ENCODE measurements at places on chromosomes 3 and 15.

- no peak for DNase-seq
Observed at GRCh38 chr3:122944671-122945161, 82.8 kb downstream of the SEMA5B start.

DNA sequence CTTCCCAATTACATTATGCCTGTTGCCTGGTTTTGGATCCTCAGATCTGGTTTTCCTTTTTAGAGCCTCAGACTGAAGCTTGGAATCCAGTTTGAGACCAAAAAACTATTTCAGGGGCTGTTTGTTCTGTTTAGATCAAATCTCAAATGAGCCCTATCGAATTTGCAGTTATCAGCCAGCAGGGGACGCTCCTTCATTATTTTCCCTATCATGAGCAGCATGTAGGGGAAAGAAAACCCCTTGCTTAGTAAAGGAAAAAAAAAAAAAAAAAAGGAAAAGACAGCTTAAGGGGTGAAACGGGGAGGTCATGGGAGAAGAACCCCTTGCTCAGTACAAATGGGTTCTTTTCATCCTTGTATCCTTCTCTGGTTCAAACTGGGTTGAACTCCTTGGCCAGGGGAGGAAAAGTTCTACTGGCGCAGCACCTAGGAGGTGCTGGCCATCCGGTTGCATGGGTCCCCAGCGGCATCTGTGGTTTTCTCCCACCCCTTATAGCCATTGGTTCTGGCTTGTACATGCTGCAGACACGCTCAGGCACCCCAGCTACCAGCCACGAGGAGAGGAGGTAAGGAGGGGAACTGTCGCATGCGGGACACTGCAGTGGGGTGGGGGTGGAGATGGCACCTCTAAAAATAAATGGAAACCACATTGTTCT lies 1375.1 kb upstream of the ALCAM start:
- DNase-seq: no peak

- DNase-seq: no peak
Observed at GRCh38 chr15:56798639-56799038, 65.3 kb upstream of the ZNF280D start.

- DNase-seq: no peak
Observed at GRCh38 chr3:105398437-105398836, 31.7 kb downstream of the ALCAM start.

- DNase-seq: no peak
Observed at GRCh38 chr15:35627696-35628095, 81.7 kb upstream of the DPH6 start.

- DNase-seq: no peak
Observed at GRCh38 chr3:59850417-59850816, 800.6 kb upstream of the CFAP20DC start.

DNA sequence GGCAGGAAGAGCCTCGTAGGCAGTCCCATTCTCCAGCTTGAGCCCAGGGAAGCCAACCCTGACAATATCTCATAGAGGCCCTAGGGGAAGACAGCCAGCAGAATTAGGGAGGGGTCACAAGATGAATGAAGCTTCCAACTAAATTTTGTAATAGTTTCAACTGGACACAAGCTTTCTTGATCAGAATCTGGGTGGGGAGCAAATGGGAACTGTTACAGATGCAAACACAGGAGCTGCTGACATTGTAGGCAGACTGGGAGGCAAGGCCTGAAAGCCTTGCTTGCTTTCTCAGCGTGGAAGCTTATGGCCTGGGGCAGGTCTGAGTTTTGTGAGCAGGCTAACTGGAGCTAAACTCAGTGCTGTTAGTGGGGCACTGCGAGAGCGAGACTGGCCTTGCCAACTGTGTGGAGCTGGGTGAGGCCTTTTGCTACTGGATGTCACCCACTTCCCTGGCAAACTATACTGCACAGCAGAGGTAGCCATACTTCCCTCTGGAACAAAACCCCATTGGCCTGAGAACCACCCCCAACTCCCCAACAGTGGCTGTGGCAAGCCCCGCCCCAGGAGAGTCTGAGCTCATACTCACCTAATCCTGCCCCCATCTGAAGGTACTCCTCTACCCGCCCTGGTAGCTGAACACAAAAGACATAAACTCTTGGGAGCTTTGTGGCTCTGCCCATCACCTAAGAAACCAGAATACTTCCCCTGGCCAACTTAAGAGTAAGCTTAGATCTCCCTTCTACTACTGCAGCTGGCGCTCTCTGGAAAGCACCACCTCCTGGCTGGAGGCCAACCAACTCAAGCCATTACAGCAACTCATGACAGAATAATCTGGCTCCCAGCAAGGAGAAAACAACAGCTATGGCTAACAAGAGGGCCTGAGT lies 42.9 kb downstream of the CFAP20DC start:
- no peak for DNase-seq

GRCh38 chr3:67048067-67048714 lies 50.1 kb downstream of the KBTBD8 start:
- DNase-seq: no peak

DNA sequence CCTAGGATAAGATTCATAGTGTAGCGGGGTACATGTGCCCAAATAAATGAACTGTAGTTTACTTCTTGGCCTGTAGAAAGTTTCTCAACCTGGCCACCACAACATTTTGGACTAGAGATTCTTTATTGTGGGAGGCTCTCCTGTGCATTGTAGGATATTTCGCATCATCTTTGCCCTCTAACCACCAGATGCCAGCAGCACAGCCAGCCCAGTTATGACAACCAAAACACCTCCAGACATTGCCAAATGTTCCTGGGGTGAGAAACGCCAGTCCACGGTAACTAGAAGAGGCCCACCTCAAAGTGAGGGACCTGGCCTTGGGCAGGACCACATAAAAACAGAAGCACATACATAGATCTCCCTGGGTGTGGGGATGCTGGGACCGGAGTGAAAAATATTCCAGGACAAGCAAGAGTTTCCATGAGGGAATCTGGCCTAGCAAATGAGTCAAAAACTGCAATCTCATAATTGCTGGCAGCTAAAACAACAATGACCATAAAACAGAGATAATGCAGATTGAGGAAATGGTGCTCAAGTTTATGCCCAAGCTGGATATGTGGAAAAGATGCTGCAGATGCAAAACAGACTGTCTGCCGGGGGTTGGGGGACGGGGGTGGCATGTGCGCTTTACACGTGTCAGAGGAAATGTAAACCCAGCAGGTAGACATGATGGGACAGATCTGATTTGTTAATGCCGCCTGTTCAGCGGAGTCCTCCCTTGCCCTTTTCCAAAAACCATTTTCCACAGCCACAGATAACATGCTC lies 39.7 kb downstream of the ARHGEF3 start:
- DNase-seq: no peak

- DNase-seq: no peak
Observed at GRCh38 chr3:73655197-73655596, 30.5 kb upstream of the PDZRN3 start.

DNA sequence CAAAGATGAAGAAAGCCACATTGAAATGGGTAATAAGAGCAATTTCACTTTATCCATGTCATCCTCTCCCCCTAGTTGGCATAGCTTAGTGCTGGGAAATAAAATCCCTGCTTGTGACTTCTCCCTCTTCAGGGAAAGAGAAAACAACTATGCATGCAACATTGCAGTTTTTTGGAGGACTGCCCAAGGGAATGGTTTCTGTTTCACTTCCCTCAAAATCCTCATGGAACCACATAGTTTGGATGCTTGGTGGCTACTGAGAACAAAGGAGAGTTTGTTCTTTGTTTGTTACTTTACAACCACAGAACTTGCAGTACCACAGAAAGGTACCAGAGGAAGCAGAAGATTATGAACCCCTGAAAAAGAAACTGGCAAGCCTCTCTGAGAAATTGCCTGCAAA lies 384.6 kb upstream of the RORA start:
- DNase-seq: no peak

DNA sequence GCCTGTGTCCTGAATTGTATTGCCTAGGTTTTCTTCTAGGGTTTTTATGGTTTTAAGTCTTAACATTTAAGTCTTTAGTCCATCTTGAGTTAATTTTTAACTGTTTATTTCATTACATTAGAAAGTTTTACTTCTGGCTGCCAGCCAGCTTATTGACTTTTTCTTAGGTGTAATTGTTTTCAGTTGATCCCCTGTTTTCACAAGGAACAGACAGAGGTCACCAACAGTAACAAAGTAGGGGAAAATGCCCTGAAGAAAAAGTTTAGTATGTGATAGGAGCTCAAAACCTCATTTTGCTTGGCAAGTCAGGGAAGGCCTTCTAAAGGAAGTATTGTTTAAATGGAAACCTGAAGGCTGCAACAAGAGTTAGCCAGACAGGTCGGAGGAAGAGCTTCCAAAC lies 10.4 kb downstream of the WDR48 start:
- no peak for DNase-seq

DNA sequence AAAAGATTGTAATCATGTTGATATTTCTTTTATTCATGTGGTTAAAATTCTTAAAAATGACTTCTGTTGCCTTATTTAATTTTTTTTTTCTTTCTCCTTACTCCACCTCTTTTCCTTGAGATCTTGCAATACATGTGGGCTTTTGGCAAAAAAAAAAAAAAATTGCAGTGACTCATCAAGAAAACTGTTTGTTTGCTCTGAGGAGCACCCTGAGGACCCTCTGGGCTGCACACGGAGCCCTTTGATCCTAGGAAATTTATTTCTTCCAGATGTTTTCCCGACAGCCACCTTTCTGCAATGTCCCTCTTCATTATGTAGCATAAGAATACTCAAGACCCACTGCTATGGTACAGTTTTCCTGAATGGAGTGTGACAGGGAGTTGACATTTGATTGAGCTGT lies 371.7 kb downstream of the ZBTB20 start:
- DNase-seq: no peak
